ENCODE measurements at places on chromosomes 5 and 9.

DNA sequence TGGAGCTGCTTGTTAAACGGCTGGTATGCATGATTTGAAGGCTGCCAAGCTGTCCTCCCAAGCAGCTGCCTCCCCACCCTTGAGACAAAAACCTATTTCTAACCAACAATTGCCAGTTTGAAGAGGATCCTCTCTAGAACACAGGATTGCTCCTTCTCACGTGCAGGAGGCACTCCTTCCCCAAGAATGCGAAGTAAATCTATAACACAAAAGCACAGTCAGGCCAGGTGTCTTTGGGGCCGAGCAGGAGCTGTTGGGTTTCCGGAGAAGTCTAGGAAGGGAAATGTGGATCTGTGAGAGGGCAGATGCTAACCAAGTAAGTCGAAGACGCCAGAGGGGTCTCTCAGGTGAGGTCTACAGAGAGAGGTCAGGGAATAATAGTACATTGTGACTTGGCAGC is 35.4 kb upstream of the GNPDA1 start:
- DNase-seq = peak; percentile 79

DNA sequence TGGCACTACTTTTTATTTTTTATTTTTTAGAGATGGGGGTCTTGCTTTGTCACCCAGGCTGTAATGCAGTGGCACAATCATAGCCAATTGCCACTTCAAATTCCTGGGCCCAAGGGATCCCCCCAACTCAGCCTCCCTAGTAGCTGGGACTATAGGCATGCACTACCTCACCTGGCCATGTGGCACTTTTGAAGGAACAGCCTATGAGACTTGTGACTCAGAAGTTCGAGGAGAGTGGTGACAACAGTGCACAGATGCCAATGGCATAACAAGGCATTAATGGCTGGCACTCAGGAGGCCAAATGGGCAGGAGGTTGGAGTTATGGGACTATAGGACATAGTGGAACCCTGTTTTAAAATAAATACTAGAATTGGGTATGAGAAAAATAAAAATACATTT is 33.7 kb downstream of the ANKRD31 start:
- DNase-seq = peak; percentile 42

DNA sequence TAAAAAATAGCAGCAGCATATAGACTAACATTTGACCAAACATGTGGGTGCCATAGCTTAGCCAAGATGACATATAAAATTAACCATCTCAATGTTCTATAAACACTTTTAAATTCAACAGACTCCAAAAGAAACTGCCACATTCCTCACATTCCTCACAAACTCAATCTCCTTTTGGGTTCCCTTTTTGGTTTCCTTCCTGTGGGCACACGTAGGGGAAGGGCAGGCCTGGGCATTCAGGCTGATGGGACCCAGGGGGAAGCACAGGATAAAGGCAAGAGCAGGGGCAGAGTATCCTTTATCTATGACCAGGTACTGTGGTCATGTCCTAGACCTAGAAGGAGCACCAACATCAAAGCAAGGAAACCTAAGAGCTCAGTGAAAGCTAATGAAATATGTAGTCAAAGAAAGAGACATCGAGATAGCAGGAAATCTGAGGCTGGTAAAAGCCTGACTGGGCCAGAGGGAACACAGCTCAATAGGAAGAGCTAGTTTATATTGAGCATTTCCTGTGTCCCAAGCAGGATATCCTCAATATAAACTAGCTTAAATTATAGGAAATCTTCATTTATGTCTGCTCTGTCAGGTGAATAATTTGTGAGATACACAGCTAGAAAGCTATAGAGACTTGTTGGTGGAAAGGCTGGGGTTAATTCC is 13.6 kb upstream of the ERAP1 start:
- peak; percentile 52 for DNase-seq

GRCh38 chr9:117827456-117827855 is 123.3 kb downstream of the TLR4 start:
- no peak for DNase-seq

DNA sequence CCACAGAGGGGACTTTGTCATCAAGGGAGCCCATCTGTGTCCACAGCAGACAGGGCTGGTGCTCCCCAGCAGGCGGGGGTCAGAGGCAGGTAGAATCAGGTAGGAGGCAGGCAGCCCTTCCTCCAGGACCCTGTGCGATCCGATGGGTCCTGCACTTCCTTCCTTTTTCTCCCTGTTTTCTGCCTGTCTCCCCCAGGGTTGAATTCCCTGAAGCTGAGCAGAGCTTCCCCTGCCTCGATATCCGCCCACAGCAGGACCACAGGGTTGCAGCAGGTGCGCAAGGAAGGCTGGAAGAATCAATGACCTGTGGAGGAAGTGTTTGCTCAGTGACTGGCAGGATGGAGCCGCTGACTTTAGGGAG is 69.2 kb downstream of the MRPL36 start:
- no peak for DNase-seq

- DNase-seq = no peak
Measured at GRCh38 chr5:9264301-9264700, 281.6 kb downstream of the SEMA5A start.

GRCh38 chr5:135977375-135977928 is 22.7 kb upstream of the LECT2 start:
- DNase-seq = peak; percentile 85

DNA sequence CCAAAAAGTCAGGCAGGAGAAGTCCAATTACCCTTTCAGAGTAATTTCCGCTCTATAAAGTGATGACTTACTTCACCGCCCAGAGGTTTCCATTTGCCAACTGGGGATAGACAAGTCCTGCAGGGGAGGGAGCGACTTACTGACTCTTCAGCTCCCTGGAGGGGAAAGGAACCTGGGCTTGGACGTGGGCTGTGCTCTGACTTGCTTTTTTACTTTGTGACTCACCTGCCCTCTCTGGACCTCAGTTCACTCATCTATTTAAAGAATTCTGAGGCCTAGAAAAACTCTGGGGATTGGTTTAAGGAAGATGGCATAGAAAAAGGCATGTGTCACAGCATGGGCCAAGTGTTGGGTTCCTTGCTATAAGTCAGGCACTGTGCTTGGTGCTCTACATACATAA is 180.4 kb upstream of the TRIM32 start:
- no peak for DNase-seq

DNA sequence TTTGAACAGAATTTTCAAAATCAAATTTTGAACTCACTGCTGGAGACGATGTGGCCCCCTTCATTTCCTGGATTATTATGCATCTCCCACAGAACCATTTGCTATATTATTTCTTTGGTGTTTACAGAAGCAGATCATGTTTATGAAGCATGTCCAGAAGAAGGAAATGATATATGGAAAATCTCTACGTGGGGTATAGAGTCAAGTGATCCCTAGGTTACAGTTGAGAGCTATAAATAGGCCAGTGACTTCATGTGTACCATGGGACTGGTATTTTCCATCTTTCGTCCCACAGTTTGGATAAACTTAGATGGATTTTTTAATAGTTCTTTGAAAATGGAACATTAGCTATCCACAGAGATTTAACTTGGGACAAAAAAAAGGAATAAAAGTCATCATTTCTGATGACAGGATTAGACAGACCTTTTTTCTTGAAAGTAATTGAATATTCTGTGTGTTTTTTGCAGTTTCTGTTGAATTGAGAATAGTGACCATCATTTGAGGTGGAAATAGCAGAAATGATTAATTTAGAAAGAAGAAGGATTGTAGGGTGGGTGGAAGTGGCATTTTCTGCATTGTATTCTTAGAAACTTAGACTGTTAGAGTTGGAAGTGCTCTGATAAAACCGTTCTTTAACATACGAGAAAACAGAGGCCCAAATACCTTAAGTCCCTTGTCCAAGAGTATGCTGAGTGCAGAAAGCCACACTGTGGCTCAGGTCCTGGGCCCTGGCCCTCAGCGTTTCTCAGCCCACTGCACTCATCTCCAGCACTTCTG is 136.4 kb downstream of the PIP5K1B start:
- DNase-seq = no peak

DNA sequence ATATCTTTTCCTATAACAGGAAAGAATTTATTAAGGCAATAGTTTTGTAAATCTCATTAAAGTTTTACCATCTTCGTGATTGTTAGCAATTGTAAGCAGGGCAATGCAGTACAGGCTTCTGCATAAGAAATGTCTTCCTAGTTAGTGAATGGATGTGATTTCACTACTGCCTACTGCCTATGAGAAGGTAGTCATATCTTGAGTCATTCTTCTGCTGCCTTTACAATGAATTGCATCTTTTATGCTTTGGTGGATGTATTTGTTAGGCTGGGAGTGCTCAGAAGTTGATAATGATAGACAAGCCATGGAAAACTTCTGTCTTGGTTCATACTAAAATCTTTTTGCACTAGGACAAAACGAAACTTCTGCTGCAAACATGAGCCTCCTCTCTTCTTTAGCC is 128.0 kb downstream of the ADAMTSL1 start:
- DNase-seq = no peak

DNA sequence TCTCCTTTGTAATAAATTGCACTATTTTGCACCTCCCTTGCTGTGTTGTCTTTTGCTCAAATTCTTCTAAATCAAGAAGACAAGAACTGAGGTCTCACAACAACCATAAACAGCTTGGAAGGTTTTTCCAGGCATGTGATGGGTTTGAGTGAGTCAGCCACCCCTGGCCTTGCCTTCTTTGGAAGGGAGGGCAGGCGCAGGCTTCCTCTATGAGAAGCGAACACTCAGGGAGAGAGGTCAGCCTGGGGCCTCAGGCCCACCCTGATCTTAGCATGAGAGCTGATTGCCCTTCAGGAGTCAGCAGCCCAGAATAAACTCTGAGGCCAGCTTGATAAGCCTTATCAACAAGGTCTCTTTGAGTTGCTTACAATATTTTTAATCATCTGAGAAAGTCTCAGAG is 31.6 kb downstream of the S1PR3 start:
- no peak for DNase-seq

DNA sequence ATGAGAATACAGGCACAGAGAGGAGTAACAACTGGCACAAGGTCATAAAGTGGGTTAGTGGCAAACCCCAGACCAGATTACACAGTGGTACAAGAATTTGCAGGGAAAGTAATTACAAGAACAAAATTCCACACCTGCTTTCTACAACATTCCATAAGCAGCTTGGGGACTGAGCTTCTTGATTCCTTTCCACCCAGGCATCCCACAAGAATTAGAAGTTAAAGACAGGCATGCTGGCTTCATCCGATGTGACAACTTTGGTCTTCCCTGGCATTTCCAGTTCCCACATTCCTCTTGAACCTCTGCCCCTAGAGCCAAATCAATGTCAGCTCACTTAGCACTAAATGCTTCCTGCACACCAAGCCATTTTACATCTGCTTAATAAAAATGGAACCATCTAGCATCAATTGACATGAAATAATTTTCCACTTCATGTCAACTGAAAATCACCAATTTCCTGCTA is 435.8 kb upstream of the PAPPA start:
- DNase-seq = no peak

- DNase-seq = no peak
Measured at GRCh38 chr9:127049044-127049443, 73.4 kb downstream of the ANGPTL2 start.

DNA sequence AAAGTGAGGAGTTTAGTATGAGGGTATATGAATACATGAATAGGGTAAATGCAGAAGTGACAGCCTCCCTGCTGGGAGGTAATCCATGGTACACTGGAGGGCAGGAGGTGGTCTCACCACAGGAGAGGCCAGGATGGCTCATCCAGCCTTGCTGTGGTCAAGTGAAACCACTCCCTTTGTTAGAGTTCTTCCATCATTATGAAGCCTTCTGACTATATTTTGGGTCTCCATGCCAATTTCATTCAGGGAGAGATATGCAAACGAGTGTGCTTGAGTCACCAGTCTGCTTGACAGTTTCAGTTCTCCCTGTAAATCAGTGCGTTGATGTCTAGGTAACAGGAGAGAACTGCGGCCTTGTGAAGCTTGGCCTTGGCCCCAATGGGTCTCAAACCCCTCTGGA is 16.4 kb downstream of the PPP3R2 start:
- no peak for DNase-seq

DNA sequence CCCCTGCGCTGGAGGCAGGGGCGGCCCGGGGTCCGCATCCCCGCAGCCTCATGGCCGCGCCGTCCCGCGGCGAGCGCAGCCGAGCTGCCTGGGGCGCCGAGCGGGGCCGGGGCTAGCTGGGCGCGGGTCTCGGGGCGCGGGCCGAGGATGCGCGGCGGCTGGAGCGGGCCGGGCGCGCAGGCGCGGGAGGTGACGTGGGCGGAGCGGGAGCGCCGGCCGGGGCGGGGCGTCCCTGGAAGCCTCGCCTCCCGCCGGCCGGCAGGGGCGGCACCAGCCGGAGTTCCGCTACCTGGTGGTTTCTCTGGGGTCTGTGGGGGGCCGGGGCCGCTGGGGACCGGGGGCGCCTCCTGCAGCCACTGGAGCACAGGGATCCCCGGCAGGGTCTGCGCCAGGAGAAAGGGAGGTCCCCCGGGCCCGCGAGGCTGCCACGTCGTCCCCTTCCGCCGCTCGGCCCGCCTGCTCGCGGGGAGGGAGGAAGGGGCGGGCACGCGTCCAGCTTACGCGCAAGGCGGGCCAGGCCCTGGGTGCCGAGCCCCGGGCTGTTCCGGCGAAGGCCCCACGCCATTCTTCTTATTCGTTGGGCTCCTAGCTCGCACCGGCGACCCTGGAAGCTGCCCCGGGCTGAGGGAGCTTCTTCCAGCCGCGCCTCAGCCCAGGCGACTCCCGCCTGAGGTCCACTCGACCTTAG is at the start of gene LPCAT1:
Gene LPCAT1 (minus strand): TSS at position 168 of the 688 bp plus-strand sequence. CDS start 116 bp downstream, at position 52.
- peak; percentile 86 for DNase-seq

GRCh38 chr5:10825897-10826644 is 65.0 kb upstream of the DAP start:
- DNase-seq = peak; percentile 69

- no peak for DNase-seq
Measured at GRCh38 chr9:96574931-96575351, 44.7 kb downstream of the CDC14B start.

GRCh38 chr9:13728917-13729811 is 449.7 kb upstream of the MPDZ start:
- no peak for DNase-seq

DNA sequence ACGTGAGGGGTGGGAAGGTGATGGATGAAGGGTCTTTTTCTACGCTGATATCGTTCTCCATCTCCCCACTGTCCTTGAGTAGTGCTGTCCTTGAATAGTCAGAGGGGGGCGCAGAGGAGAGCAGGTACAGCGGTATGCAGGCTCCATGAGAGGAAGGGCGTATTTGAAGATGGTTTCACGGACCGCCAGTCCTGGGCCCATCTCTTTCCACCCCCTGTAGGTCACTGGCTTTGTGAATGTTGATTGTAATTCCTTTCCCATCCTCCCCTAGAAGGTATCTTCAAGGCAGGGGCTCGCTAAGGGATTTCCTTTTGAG is 40.8 kb upstream of the DAB2IP start:
- peak; percentile 72 for DNase-seq

DNA sequence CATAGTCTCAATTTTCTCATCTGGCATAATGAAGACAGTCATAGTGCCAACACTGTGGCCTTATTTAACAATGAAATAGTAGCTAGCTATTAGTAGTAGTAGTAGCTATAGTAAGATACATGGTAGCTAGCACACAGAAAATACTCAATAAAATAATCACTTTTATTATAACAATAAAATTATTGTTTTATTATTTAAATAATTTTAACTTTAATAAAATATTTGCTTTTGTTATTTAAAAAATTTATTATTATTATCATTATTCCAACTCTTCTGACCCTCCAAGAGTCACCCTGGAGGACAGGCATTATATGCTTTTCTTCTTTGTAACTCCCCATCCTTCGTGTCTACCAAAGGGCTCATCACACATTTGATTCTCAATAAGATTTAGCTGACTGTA is 252.1 kb downstream of the TRIM32 start:
- DNase-seq = no peak

All from GM23338 (cell line).